Camera-type eye (tissue), 1 donor: ENCODE measurements at places on chromosomes 5 and 9. TPM values are rescaled to one million over a fixed set of nuclear protein-coding genes. Genes with fewer than 3 reads are reported as not detected.

Gene SPATA31A3
- total RNA-seq = not detected

Gene GPX8
- 58.7 TPM for total RNA-seq

Gene NRG2
- total RNA-seq = 5.2 TPM

Gene ARHGEF39
- total RNA-seq = 1.9 TPM

Gene BASP1
- total RNA-seq = 193 TPM

Gene TNC
- total RNA-seq = 44.4 TPM

Gene NFIL3
- 55.2 TPM for total RNA-seq

Gene DMRTA1
- total RNA-seq = 1.8 TPM

Gene ARL14EPL
- not detected for total RNA-seq

Gene ZNF366
- 2.5 TPM for total RNA-seq

Gene NME5
- total RNA-seq = 5.6 TPM

Gene RPL35
- 807 TPM for total RNA-seq

Gene IFNA17
- total RNA-seq = not detected
